CD4-positive, alpha-beta T cell treated with Interleukin-15 for 4 hours (primary cell): ENCODE measurements at places on chromosomes 16 and 17.
A peak's percentile ranks its signal among the peaks of the same experiment; 100 is the strongest.

GRCh38 chr17:9948928-9949327 is 43.9 kb upstream of the RCVRN start:
- no peak for DNase-seq

- no peak for DNase-seq
Measured at GRCh38 chr16:19532601-19533000, 8.9 kb downstream of the CCP110 start.

- no peak for DNase-seq
Measured at GRCh38 chr16:81165411-81166097, 69.4 kb upstream of the GCSH start.

DNA sequence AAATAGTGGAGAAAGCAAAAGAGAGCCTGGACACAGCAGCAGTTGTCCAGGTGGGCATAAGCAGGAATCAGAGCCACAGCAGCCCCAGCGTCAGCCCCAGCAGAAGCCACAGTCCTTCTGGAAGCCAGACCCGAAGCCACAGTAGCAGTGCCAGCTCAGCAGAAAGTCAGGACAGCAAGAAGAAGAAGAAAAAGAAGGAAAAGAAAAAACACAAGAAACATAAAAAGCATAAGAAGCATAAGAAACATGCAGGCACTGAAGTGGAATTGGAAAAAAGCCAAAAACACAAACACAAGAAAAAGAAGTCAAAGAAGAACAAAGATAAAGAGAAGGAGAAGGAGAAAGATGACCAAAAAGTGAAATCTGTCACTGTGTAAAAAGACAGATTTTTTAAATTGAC is 32.7 kb downstream of the RBBP6 start:
- DNase-seq, result no peak

- DNase-seq, result no peak
Measured at GRCh38 chr17:5719976-5720375, 135.7 kb upstream of the NLRP1 start.

GRCh38 chr17:43839670-43840108 is 6.7 kb upstream of the MPP3 start:
- DNase-seq, result no peak

DNA sequence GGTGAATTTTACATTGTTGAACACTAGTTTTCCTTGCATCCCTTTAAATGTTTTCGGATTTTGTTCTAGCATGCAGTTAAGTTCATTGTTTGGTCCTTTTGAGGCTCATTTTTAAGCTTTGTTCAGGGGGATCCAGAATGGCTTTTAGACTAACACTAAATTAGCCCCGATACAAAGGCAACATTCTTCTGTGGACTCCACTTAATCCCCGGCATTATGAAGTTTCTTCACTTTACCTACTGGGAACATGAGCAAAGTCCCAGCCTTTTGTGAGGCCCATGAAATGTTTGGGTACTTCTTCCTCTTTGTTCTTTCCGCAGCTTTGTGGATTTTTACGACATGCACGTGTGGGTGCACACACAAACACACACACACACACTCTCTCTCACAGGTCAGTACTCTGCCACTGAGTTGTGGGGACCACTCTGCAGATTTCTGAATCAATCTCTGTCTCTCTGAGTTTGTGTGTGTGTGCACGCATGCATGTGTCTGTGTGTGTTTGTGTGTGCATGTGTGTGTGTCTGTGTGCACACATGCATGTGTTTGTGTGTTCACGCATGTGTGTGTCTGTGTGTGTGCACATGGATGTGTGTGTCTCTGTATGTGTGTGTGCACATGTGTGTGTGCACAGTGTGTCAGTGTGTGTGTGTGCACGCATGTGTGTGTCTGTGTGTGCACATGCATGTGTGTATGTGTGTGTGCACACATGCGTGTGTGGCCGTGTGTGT is 240.4 kb upstream of the TNRC6C start:
- DNase-seq, result no peak

DNA sequence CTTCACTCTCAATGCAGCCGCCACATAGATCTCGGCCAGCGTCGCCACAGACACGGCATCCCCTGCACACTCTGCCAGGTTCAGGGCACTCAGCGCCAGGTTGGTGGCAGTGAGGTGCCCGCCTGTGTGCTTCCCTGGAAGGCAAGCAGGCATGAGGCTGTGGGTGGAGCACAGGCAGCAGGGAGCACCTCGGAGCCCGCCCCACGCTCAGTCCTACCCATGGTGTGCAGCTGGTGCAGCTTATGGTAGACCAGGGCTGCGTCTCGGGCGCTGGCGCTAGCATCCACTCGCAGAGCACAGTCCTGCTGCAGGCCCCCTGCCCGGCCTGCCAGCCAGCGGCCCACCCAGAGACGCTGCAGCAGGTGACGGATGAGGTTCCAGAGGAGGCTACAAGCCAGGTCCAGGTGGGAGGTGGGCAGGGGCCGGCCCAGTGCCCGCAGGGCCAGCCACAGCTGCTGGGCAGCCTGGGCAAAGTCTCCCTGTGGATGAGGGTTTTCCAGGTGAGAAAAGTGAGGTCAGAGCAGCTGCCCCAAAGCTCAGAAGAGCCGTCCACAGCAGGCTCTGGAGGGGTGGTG is 20.5 kb downstream of the SREBF1 start:
- no peak for DNase-seq

DNA sequence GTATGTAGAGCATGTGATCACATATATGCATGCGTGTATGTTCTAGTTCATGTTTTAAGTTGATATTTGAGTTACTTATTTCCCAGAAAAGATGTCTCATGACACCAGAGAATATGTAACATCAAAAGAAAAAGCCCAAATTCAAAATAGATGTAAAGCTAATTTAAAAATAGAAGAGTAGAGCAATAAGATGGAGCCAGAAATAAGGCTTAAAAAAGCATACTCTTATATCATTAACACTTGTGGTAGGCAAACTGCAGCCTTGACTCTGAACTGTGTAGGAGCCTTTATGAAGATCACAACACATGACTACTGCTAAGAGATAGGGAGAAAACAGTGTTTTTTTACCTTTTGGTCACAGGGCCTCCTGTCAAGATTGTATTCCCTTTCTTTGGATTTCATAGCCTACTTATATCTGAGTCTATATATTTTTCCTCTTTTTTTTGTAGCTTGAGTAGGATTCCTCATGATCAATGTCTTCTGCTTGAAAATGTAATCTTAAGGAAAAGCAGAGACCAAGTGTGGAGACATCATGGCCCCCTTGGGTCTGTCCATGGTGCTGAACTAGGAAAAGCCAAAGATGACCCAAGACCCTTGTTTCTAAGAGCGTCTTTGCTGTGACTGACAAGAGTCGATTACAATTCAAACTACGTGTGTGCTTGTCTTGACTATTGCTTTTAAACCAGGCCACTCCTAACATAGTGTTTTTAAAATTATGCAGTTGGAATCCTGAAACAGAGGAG is 390.4 kb downstream of the SHISA9 start:
- no peak for DNase-seq

- DNase-seq, result no peak
Measured at GRCh38 chr17:34403006-34403405, 40.0 kb upstream of the CCL1 start.

- no peak for DNase-seq
Measured at GRCh38 chr16:56312556-56312955, 112.8 kb downstream of the AMFR start.

DNA sequence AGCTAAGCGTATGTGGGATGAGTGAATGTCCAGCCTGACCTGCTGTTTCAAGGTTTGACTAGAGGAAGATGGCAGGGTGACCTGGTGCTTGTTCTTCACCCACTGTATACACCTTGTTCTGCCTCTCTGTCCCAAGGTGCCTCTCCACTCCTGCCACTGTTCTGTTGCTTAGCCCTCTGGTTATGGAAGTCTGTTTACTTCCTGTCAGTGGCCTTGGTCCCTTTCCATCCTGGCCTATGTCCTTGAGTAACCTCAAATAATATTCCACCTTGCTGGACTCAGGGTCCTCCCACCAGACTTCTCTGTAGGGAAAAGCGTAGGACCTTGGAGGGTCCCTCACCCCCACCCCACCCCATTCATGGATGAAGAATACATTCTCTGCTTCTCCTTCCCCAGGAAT is 73.2 kb upstream of the SALL1 start:
- no peak for DNase-seq

DNA sequence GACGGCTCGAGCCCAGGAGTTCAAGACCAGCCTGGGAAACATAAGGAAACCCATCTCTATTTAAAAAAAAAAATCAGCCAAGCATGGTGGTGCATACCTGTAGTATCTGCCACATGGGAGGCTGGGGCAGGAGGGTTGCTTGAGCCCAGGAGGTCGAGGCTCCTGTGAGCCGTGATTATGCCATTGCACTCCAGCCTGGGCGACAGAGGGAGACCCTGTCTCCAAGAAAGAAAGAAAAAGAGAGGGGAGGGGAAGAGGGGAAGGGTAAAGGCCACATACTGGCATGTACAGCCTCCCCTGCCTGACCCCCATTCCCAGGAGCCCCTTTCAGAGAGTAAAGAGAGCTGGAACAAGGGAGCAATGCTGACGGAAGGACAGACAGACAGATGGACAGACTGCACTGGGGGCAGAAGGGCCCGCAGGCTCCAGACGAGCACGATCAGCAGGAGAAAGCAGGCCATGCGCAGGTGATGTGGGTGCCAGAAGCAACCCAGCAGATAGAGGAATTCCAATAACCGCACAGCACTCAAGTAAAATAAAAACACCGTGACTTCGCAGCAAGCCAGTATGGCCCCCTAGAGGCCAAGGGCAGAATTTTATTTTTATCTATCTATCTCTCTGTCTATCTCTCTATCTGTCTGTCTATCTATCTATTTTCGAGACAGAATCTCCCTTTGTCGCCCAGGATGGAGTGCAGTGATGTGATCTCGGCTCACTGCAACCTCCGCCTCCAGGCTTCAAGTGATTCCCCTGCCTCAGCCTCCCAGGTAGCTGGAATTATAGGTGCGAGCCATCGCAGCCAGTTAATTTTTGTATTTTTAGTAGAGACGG is 27.1 kb upstream of the SNN start:
- peak; percentile 68 for DNase-seq

GRCh38 chr16:87304951-87305350 is 12.2 kb downstream of the C16orf95 start:
- DNase-seq, result no peak

DNA sequence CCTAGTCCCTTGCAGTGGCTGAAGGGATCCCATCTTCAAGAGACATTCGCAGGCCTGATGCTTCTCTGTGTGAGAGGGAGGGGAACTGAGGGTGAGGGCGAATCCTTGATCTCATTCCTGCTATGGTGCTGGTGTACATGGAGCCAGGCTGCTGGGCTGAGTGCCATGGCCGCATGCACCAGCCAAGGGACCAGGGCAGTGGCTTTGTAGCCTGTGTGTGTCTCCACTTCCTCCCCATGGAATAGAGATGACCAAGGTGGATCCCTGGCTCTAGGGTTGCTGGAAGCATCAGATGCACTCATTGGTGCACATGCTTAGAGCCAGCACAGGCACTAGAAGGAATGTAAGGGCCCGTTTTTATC is 195.0 kb downstream of the FOXL1 start:
- no peak for DNase-seq

DNA sequence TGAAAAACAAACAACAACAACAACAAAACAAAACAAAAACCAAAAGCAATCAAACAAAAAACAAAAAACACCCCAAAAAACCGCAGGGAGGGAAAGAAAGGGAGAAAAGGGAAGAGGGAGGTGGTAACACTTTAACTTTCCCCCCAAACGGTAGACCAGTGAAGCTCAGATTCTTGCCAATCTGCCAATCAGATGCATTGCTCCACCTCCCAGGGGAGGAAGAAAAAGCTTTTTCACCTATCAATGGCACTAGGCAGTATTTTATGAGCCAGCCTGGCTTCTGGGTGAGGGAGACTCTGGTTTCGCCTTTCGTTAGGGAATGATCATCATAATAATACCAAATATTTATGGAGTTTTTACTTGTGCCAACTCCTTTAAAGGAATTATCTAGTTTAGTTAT is 94.1 kb downstream of the GPR139 start:
- no peak for DNase-seq

DNA sequence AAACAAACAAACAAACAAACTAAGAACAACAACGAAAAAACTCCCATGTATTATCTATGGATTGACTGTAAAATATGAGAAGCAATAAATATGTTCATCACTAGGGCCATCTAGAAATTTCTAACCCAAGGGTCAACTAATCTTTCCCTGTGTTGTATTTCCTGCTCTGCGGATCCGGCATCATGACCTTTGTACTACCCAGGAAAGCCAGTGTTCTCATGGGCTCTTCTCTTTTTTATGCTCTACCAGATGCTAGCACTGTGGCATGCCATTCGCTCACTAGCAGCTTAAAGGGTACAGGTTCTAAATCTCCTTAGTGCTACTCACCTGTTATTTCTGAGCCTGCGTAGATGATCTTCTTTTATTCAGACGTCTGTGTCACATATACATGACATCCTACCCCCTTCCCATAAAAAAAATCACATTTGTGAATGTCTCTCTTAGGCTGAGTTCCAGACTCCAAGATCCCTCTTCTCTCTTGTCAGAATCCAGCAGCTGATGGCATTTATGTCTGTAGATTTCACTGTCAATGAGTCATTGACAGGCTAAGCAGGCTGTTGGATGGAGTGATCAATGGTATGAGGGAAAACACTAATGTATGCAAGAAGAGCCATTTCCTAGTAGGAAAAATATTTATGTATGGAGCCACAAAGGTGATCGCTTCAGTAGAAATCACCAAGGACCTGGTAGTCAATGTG is 100.0 kb downstream of the WWOX start:
- DNase-seq, result no peak

DNA sequence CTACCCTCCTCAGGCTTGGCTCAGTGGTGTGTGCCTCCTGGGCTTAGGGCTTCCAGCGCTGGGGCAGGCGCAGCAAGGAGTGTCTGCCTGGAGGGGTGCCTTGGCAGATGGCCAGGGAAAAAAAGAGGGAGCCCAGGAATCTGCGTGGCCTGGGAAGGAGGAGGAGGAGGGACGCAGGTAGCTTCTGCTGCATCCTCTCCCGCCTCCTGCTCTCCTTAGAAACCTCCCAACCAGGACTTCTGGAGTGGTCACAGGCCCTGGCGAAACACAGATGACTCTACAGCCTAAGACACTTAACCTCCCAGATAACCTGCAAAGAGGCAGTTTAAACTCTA is 7.3 kb upstream of the BCAR1 start:
- DNase-seq, result no peak

DNA sequence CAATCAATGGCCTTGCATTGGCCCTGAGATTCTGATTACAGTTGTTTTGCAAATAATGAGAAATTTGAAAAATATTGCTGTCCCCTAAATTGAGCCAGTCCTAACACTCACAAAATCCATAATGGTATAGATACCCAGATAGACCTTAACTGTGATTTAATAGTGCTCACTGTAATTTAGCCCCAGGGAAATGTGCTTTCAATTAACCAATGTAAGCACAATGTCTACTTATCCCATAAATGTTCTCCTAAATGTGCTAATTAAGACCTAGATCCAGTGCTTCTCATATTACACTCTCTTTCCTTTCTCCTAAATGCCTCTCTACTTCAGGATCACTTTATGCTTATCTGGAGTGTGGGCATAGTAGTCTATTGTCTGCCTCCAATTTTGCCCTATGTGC is 417.8 kb upstream of the CCL2 start:
- DNase-seq, result no peak

- DNase-seq, result no peak
Measured at GRCh38 chr16:51557670-51558069, 406.6 kb upstream of the SALL1 start.

- no peak for DNase-seq
Measured at GRCh38 chr17:67440277-67441051, 63.4 kb downstream of the PITPNC1 start.
